CD4-positive, alpha-beta T cell treated with Interferon gamma for 1 hour (primary cell): ENCODE measurements at places on chromosomes 3 and 15.

DNA sequence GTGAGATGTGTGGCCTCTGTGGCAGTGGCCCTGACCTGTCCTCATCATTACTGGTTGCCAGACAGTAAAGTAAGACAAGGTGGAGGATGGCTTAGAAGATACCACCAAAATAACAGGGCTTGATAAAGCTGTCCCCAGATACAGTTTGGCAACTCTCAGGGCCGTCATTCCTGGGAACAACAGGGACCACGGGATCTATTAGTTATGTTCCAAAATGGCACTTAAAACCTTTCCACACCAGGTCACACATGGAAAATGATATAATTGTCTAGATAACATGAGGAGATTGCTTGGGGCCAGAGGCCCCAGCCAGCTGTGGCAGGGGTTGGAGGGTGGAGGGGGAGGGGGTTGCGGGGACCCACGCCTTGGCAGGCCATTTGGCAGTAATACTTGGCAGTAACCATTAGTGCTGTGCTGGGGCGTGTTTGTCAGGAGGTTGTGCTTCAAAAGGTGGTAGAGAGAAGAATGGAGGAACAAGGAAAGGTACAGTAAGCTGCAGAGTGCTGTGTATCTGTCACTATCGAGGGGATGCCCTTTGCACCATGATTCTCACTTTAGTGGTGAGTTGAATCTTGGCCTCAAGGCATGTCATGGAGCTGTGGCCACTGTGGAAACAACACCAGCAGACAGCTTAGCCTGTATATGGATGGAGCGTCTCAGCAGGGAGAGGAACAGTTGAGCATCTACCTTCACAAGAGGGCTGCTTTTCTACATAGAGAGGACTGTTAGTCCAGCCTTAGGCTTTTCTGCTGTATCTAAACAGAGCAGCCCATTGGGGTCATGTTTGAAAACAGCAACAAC, 14.0 kb downstream of the PLCL2 start:
- no peak for DNase-seq

DNA sequence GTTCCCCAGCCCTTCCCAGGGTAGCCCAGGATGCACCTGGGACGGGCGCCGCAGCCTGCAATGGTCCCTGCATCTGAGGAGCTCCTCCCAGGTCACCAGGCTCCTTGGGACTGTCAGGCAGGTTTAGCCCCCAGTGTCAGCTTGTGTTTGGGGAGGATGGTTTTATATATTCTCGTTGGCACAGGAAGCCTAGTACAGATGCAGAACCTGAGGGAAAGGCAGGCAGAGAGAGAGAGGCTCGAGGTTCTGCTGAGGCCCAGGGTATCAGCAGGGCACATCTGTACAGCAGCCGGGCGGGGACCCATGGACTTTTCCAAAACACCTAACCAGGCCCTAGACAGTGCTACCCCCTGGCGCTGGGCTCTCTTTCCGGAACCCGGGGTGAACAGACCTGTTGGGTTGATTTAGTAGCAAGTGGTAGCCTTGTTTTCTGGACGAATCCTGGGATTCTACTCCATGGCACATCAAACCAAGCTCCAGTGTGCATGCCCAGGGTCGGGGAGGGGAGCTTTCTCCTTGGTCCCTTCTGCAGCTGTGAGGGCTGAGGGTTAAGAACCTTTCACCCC, 8.6 kb downstream of the PAK6 start:
- no peak for DNase-seq

- DNase-seq, result peak; percentile 35
Measured at GRCh38 chr3:100401674-100402041, 319 bp downstream of the LNP1 start.

- no peak for DNase-seq
Measured at GRCh38 chr3:42946050-42946449, 33.1 kb upstream of the GASK1A start.

- no peak for DNase-seq
Measured at GRCh38 chr15:56831467-56832005, 86.9 kb upstream of the TCF12 start.

DNA sequence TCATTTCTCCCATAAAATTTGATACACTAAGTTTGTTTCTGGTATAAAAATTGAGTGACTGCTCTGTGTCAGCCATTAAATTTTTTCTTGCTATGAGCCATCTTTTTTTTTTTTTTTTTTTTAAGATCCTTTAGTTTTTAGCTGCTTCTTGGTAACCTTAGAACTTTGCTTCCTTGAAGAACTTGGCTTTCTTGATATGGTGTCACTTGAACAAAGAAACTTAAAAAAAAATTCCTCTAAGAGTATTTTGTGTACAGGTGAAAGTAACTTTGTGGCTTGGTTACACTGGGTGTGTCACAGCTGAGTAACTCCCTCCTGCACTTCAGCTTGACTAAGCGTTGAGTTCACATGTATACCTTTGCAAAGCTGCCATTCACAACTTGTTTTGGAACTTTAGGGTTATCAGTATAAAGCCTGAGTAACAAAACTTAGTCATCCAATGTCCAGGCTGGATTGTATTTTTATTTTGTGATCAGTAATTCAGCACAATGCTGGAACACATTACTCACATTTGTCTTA, 6.5 kb downstream of the CHD2 start:
- DNase-seq, result peak; percentile 57

- DNase-seq, result no peak
Measured at GRCh38 chr3:124364317-124365020, 365.8 kb upstream of the UMPS start.

DNA sequence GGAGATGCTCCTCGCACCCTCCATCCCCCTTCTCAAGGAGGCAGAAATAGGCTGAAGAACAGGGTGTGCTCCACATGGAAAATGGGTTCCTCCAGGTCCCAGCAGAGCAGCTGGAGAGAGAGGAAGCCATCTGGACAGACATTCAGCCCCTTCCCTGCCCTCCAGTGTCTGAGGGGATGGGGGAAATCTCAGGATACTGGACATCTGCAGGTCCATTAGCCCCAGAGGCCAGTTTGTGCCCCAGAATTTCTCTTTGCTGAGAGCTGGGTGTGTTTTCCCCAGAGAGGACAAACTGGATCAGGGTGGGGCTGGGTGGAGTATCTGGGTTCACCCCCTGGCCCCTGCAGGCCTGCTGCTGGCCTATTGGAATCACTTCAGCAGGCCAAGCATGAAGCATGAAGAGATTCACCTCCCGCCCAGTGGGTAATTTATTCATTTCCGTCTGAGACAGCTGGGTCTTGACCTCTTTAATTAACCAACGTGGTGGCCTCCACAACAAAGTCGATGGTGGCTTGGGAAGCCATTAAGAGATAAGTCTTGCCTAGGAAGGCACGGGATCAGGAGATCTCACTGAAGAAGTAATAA, 4.6 kb downstream of the FAM3D start:
- no peak for DNase-seq
